Large intestine (tissue), 12 donors: ENCODE measurements at places on chromosomes 7 and 10. TPM values are rescaled to one million over a fixed set of nuclear protein-coding genes. Genes with fewer than 3 reads are reported as not detected.

GRCh38 chr10:103793920-103794883 is 61.2 kb downstream of the SH3PXD2A start:
- no peaks in the 10 kb centered on the region for H3K27me3 ChIP-seq
- H3K36me3 ChIP-seq = peaks cover 12% of the 10 kb centered on the region
- no peak overlapping the region for H3K4me3 ChIP-seq
- peak; percentile 98 for DNase-seq

DNA sequence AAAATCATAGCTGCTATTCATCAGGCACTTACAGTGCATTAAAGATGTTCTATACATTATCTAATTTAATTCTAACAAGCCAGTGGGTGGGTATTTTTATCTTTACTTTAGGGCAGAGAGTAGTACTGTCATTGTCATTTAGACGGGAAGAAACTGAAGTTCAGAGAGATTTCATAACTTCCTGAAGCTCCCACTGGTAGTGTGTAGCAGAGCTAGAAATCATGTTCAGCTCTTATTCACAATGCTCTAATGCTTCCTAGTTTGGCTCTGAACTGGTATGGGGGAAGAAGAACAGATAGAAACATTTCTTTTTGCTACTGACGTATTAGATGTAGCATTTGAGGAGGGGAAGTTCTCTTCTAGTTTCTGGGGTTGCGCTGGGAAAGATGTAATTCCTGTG is 116.7 kb downstream of the CYP26A1 start:
- H3K27ac ChIP-seq = no peak overlapping the region
- DNase-seq = no peak
- H3K36me3 ChIP-seq = no peaks in the 10 kb centered on the region
- no peak overlapping the region for H3K4me3 ChIP-seq

DNA sequence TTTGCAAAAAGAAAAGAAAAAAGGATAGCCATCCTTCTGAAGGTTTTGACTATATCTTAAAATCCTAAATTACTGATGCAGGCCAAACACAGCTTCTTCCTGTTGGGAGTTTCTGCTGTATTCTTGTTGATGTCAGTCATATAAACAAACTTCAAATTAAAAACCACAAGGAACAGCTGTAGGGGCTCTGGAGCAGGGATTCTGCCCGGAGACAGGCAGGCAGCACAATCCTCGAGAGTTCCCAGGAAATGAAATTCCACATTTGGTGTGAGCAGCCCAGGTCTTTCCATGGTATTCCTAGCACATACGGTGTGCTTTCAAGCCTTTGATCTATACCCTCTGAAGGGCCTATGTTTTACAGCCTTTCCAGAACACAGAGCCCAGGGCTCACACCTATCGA is 43.2 kb downstream of the INSYN2A start:
- peak; percentile 14 for DNase-seq
- H3K27me3 ChIP-seq = no peaks in the 10 kb centered on the region

DNA sequence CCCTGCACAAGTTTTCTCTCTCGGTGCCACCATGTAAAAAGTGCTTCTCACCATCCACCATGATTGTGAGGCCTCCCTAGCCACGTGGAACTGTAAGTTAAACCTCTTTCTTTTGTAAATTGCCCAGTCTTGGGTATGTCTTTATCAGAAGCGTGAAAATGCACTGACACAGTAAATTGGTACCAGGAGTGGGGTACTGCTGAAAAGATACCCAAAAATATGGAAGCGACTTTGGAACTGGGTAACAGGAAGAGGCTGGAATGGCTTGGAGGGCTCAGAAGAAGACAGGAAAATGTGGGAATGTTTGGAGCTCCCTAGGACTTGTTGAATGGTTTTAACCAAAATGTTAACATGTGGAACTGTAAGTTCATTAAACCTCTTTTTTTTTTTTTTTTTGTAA is 15.6 kb upstream of the SLC13A1 start:
- H3K36me3 ChIP-seq = no peaks in the 10 kb centered on the region
- no peak overlapping the region for H3K27ac ChIP-seq
- DNase-seq = no peak
- no peaks in the 10 kb centered on the region for H3K27me3 ChIP-seq
- no peak overlapping the region for H3K4me3 ChIP-seq

GRCh38 chr10:124719213-124719851 is 24.8 kb downstream of the FAM53B start:
- H3K4me3 ChIP-seq = no peak overlapping the region
- peak overlapping the region; percentile 57 for H3K27ac ChIP-seq
- H3K27me3 ChIP-seq = no peaks in the 10 kb centered on the region
- peak; percentile 71 for DNase-seq
- peaks cover 67% of the 10 kb centered on the region for H3K4me1 ChIP-seq

DNA sequence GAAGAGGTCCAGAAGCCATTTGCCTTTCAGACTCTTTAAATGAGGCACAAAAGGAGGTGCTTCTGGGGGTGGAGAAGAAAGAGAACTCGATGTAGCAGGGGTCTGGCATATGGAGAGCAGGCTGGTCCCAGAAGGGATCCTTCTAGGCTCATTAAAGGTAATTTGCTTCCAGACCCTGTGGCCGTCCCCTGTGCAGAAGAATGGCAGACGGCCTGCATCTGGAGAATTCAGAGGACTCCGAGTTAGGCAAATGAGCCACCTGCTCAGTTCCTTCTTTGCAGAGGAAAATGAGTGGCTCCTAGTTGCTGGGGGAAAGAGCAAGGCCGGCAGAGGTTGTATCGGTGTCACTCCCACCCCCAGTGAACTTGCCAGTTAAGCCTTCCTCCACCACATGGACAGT is 73.8 kb upstream of the FAM180A start:
- DNase-seq = no peak
- no peaks in the 10 kb centered on the region for H3K27me3 ChIP-seq
- H3K4me3 ChIP-seq = no peak overlapping the region

Gene OPN4
- not detected for polyA plus RNA-seq

Gene ANKRD7
- 0.45 TPM for polyA plus RNA-seq

GRCh38 chr7:130875901-130876300 is 141.9 kb upstream of the KLF14 start:
- H3K4me1 ChIP-seq = no peaks in the 10 kb centered on the region
- no peaks in the 10 kb centered on the region for H3K27me3 ChIP-seq
- no peak overlapping the region for H3K27ac ChIP-seq
- DNase-seq = no peak
- no peak overlapping the region for H3K4me3 ChIP-seq
